Fibroblast of skin of left biceps (primary cell): ENCODE measurements at places on chromosomes 3 and 15.

GRCh38 chr15:81182031-81182755 lies 14.5 kb upstream of the IL16 start:
- no peak for DNase-seq

DNA sequence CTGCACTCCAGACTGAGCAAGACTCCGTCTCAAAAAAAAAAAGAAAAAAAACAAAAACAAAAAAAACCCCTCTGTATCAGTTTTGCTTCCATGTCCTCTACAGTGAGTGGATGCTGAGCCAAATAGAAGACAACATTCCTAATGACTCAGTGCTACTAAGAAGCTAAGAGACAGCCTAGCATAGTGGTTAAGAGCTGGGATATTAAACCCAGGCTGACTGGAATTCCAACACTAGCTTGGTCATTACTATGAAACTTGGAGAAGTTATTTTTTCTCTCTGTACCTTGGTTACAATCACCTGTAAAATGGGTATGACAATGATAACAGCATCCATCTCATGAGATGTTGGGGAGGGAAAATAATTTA lies 60.9 kb upstream of the PYGO1 start:
- peak; percentile 29 for DNase-seq

- DNase-seq: peak; percentile 86
Measured at GRCh38 chr3:70871909-70872656, 559.6 kb upstream of the MDFIC2 start.

GRCh38 chr15:90594301-90594738 lies 64.6 kb downstream of the CRTC3 start:
- no peak for DNase-seq

- DNase-seq: no peak
Measured at GRCh38 chr3:134083626-134084241, 54.0 kb upstream of the SLCO2A1 start.

DNA sequence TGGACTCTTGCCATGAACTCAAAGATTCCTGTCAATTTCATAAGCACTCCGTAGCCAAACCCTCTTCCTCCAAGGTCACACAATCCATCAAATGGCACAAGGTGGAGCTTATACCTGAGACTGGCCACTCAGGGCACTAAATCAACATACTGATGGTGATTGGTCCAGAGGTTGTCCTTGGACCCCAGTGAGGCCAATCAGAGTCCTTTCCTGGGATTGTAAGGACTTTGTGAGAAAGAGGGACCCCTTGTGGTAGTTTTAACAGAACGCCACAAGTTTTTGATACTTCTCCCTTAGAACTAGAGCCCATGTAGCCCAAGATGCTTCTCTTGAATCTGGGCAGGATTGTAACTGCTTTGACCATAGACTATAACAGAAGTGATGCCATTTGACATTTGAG lies 44.4 kb upstream of the LARS2 start:
- no peak for DNase-seq

DNA sequence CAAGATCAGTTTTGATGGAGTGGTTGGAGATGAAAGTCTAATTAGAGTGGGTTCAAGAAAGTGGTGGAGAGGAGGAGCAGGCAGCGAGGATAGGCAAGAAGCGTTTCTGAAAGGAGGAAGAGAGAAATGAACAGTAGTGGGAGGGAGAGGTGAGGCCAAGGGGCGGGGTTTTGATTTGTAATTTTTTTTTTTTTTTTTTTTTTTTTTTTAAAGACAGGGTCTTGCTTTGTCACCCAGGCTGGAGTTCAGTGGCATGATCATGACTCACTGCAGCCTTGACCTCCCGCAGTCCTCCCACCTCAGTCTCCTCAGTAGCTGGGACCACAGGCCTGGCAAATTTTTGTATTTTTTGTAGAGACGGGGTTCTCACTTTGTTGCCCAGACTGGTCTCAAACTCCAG lies 36.6 kb downstream of the MRAS start:
- no peak for DNase-seq

- no peak for DNase-seq
Measured at GRCh38 chr3:197775317-197775716, 15.7 kb upstream of the LRCH3 start.

DNA sequence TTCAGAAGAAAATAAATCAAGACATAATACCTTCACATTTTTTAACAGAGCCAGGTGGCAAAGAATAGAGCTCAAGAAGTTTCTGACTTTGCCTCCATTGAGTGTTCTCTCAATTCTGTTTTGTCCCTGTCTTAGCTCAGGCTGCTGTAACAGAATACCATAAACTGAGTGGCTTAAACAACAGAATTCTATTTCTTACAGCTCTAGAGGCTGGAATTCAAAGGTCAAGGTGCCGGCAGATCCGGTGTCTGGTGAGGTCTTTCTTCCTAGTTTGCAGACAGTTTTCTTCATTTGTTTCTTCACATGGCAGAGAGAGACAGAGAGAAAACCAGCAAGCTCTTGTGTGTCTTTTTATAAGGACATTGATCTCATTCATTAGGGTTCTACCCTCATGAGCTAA lies 25.6 kb downstream of the IQCH start:
- no peak for DNase-seq
